Activated T-helper 1 cell treated with Interleukin-2 at 50 U/mL for 16 hours (primary cell): ENCODE measurements at places on chromosomes 7 and 10.
A peak's percentile ranks its signal among the peaks of the same experiment; 100 is the strongest.

DNA sequence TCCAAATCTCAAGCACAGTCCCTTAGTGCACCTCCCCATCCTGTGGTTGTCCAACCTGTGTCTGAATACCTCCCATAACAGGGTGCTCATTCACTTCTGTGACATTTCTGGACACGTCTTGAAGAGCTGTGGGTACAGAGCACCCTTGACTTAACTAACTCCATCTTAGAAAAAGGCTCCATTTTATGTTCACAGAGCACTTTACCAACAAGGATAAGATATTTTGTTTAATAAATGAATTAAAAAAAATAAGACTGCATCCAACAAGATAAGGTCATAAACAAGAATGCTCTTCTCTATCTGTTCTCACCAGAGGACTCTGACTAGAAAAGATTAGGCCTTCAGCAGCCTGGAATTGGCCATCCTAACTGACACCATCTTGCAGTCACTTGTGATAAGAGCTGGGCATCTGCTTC, 335.2 kb upstream of the ZNF32 start:
- no peak for DNase-seq

- no peak for DNase-seq
Measured at GRCh38 chr7:95421847-95422444, 12.9 kb downstream of the PON2 start.

DNA sequence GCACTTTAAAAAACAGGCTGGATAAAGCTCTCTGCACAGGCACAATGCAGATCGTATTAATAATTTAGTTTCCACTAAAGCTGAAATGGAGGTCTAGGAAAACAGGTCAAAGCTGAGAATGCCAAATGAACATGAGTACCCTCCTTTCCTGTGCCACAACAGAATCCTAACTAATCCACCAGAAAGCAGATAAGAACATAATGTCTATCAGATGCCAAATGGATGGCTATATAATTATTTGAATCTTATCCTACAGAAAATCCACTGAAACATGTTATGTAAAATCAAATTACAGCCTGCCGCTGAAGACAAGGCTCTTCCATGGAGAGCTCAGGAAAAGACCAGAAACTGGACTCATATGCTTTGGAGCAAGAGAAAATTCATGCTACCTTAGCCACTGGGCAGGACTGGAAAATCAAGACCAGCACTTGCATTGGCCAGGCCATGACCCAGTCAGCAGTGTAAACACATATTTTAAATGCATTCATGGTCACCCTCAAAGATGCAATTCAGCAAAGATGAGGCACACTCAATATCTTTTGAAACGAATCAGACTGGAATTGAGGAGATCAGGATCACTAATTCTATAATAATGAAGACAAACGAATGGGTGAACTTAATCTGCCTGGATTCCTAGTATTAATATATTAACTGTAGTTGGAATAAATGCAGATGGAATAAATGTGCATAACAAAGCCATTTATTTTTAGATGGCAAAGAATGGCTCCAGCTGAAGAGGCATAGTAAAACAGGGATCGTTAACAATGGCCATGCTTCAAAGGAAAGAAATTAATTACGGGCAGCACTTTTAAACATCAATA, 13.2 kb downstream of the ANK3 start:
- DNase-seq = no peak

GRCh38 chr7:149838992-149839408, 825 bp downstream of the ZNF862 start:
- DNase-seq = no peak

GRCh38 chr10:124142960-124143359, 49.6 kb upstream of the CHST15 start:
- DNase-seq = no peak

GRCh38 chr10:3476186-3476585, 303.6 kb upstream of the PITRM1 start:
- DNase-seq = no peak

GRCh38 chr10:30491204-30491915, 57.4 kb downstream of the MAP3K8 start:
- DNase-seq = no peak

DNA sequence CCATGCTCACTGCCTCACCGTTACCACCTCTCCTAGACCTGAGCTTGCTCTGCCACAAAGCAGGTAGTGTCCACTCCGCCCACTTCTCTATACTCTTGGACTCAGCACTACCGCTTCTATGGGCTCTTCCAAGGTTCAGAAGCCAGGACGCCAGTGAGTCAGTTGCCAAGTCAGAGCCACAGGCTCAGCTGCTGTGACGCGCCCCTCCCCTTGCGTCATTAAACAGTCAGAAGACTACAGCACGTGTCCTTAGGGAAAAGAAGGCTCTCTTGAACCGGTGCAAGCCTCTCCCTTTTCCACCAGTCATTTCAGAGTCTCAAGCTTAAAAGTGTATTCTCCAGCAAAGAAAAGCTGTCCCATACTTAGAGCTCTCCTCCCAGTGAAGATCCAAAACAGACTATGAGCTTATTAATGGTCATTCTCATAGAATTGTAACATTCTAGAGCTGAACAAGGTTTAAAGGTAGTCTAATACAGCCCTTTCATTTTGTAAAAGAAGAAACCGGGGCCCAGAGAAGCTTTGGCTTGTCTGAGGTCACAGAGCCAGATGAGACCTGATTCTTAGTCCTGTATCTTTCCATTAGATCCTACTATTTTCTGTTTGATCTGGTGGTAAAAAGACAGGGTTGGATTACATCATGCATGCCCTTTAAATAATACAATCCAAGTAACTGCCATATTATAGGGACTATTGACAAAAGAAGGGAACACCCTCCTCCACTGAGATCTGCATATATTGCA, 40.9 kb upstream of the MET start:
- DNase-seq = no peak

- DNase-seq = no peak
Measured at GRCh38 chr7:135690566-135690965, 28.3 kb downstream of the STMP1 start.

- peak; percentile 27 for DNase-seq
Measured at GRCh38 chr10:5812283-5813090, 747 bp downstream of the GDI2 start.

- no peak for DNase-seq
Measured at GRCh38 chr10:122239578-122240257, 31.4 kb upstream of the BTBD16 start.

GRCh38 chr10:61943674-61944378, 42.3 kb downstream of the ARID5B start:
- no peak for DNase-seq

- no peak for DNase-seq
Measured at GRCh38 chr10:27192284-27192683, 37.1 kb downstream of the MASTL start.

DNA sequence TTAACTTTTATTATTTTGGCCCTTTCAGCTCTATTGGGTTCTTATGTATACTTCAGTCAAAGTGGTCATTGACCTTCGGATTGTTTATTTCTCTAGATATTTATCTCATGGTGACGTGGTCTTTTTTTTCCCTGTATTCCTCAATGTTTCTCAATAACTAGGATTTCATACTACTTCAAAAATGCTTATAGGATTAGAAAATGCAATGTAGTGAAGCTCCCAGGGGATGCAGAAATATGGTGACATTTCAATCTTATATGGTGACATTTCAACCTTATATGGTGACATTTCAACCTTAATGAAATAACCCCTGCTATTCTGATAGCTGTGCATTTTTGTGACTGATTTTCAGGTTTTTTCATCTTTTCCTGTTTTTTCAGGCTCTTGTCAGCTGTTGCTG, 51.4 kb downstream of the CHRM2 start:
- DNase-seq = no peak

- DNase-seq = no peak
Measured at GRCh38 chr7:74306730-74307469, 17.7 kb downstream of the CLIP2 start.

DNA sequence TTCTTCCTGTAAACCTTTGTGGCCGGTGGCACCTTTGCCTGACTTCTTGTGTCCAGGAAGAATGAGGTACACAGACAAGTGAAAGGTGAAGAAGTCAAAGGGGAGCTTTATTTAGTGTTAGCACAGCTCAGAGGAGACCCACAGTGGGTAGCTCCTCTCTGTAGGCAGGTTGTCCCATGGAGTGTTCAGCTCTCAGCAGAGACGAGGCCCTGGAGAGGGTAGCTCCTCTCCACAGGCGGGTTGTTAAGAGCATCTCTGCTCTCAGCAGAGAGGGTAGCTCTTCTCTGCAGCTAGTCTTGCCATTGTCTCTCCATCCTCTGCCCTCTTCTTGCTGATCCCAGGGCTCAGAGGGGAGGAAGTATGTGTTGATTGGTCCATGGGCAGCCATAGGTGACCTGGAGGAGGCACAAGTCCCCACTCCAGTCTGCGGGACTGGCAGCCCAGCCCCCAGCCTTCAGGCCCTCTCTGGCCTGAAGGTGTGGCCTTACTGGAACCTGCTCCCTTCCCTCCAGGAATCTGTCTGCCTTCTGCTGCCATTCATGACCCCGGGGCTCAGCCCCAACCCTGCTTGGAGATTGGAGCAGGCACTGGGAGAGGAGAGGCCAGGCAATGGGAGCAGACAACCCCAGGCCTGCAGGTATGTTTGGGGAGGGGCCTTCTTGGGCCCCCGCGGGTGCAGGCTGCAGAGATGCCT, 24.5 kb downstream of the HHEX start:
- no peak for DNase-seq

- no peak for DNase-seq
Measured at GRCh38 chr10:11009471-11010308, 8.0 kb upstream of the CELF2 start.

DNA sequence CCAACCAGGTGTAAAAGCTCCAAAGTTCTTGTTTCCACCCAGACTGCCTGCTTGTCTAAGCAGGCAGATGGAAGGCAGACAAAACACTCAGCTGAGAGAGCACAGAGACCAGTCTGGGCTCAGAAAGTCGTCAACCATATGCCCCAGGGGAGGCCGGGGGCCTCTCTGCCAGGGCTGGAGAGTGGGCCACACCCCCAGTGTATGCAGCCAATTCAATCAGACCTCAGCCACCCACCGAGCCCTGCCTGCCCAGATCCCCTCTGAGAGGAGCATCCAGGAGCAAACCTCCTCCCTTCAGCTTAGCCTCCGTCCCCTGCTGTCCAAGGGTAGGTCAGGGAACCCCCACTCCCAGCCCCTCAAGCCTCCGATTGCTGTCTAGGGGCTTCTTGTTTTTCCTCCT, 196.3 kb downstream of the LSM5 start:
- no peak for DNase-seq

DNA sequence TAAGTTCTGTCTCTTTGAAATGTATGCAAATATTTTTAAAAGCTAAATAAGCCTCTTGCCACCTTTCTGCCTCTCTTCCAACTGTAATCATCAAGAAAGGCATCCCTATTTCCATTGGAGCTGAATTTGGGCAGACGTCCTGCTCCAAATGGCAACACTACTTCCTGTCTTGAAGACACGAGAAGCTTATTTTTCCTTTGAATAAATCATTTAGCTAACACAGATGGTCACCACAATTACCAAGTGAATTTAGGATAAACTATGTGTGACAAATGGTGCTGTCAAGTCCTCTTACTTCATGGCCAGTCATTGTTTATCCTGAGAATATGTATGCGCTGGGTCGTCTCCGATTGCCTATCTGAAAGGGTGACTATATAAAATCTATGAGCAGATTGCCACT, 268.0 kb downstream of the ANKRD7 start:
- DNase-seq = no peak

GRCh38 chr7:30734497-30734896, 17.4 kb upstream of the INMT start:
- DNase-seq = no peak

- no peak for DNase-seq
Measured at GRCh38 chr10:86840498-86840897, 84.1 kb downstream of the BMPR1A start.

DNA sequence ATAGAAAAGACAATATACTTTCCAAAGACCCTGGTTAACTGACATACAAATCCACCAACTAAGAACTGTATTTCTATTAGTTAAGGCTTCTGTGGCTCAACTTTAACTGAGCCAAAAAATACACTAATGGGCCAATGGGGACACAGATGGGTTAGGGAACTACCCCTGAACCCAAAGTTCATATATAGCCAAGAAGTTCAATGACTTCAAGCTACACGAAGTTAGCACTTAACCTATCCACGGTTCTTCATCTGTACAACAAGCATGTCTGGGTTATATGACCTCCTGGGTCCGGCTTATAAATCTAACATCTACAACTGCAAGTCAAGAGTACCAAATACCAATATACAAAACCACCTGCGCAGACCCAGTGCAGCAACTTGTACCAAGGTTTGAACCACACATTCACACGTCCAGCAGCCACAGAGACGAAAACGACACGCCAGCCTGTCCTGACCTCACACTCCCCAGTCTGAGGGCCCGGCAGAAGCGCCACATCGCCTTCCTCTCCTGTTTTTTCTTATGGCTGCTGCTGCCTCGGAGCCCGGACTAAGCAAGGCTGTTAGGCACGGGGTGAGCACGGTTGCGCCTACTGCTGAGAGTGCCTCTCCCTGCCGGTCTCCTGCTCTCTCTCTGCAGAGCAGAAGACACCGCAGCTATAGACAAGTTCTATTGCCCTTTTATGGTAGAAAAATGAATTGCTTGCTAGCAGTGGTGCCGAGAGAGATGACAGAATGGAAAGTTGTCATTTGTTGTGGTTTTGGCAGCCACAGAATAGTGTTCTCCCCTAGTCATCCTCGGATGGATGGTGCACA, 86.3 kb downstream of the RNF216 start:
- DNase-seq = peak; percentile 46

- no peak for DNase-seq
Measured at GRCh38 chr10:71074176-71074755, 138.1 kb upstream of the UNC5B start.

- DNase-seq = no peak
Measured at GRCh38 chr7:47308808-47309207, 273.1 kb downstream of the TNS3 start.

DNA sequence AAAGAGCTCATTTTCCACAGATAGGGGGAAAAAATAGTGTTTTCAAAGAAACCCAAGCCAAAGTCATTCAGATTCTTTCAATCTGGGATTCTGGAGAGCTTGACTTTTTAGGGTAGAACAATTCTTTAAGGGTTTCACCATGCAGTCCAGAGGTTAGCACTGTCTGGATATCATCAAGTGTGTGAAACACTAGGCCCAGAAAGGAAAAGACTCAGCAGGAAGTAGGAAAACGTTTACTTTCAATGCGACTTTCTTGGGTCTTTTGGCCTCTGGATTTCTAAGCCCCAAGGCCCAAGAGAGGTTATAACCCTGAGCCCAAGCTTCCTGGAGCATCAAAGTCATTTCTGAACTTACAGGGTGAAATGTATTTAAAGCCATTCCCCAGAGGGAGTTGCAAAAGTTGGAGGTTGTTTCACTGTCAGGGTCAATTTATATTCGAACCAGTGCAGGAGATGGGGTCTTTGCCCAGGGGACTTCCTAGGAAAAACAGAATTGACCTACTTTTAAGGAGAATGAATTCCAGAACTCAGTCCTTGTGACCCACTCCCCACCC, 158.0 kb downstream of the C7orf25 start:
- no peak for DNase-seq

- DNase-seq = no peak
Measured at GRCh38 chr7:152899548-152900109, 140.1 kb downstream of the ACTR3B start.

DNA sequence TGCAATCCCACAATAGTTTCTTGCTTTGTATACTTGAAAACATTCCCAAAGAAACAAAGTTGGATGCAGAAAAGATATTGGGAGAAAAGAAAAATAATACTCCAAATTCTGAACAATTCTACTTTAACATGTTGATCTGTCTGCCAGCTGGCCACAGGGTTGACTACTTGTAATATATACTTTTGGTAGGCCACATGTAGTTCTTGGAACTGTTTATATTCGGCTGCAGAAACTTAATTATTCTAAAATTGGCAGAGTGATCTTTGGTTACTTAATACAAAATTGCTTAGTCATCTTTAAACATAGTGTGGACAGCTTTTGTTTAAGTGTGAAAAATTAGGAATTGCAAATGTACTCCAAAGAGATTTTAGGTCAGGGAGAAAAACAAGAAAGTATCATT, 76.0 kb downstream of the CALD1 start:
- no peak for DNase-seq
